ENCODE measurements at places on chromosomes 16 and 17. TPM values are rescaled to one million over a fixed set of nuclear protein-coding genes. Genes with fewer than 3 reads are reported as not detected.

Gene KCNG4
- not detected for polyA plus RNA-seq

Gene TM4SF5
- polyA plus RNA-seq, result not detected

Gene SALL1
- polyA plus RNA-seq, result 0.24 TPM

- DNase-seq, result no peak
These were observed 196.0 kb upstream of the CACNG5 start for GRCh38 chr17:66638707-66639479.

Gene GDPD3
- polyA plus RNA-seq, result 5.9 TPM

DNA sequence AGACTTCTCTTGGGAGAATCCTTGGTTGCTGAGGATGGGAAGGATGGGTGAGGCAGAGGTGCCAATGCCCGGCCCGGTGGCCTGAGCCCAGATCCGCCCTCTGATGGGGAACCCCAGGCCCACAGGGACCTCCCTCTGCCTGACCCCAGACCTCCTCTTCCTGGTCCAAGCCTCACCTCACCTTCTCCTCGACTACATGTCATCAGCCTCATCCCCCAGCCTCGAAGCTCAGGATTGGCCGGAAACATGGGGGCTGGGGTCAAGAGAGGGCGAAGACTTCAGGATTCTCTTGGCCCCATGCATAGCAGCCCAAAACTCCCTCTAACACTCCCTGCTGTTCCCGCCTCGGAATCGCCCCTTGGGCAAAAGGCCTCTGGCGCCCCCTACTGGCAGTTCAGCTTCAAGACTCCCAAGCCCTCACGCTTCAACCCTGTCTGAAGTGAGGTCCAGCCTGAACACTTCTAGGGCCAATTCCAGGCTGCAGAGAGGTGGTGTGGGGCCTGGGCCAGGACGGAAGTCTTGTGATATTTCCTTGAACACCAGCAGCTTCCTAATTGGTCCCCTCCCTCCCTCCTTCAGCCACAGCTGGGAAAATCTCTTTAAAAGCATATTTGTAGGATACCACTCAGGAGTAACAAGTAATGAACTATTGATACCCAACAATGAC, 47.2 kb downstream of the ARHGAP27 start:
- DNase-seq, result peak; percentile 88

DNA sequence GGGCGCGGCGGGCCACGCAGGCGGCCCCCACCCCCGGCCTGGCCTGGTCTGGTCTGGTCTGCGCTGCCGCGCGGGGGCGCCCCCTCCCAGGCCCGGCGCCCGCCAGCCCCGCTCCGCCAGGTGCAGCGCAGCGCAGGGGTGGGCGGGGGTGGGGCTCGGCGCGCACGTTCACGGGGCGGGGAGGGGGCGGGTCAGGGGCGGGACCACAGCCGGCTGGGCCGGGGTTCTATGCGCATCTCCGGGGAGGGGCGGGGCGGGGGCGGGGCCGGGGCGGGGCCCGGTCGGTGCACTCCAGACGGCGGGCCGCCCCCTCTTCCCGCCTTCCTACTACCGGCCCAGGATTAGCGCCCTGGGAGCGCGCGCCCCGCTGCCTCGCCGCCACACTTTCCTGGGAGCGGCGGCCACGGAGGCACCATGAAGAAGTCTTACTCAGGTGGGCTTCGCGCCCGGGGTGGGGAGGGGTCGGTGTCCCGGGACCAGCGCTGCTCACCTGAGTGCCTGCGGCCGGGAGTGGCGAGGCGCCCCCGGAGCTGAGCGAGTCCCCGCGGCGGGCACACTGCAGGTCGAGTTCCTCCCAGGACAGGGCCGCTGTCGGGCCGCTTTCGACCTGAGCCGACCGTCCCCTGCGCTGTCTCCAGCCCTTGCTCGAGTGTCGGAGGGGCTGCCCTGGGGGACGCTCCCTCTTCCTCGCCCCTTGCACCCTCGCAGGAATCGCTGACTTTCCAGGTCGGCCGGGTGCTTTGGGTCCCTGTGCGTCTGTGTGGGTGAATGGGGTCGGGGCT, 140.5 kb downstream of the SEC14L1 start:
- DNase-seq, result no peak

DNA sequence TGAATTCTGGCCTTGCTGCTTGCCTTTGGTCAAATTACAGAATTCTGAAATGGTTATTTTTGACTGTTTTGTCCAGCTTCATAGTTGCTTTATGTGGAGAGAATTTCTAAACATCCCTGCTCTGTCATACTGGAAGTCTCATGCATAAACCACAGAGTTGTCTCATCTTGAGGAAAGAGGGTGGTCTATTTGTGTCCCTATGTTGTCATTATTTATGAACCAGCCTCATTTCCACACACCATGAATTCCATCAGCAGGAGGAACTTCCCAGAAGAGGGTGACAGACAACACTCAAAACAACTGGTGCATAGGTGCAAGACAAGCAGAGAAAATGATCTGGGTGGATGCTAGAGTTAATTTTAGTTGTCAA, 525.8 kb upstream of the GOT2 start:
- no peak for DNase-seq

Gene CRYM
- 0.12 TPM for polyA plus RNA-seq

Gene SOX9
- polyA plus RNA-seq, result 6.8 TPM

Gene SLC16A13
- 0.98 TPM for polyA plus RNA-seq

Gene GNGT2
- polyA plus RNA-seq, result 1.1 TPM

DNA sequence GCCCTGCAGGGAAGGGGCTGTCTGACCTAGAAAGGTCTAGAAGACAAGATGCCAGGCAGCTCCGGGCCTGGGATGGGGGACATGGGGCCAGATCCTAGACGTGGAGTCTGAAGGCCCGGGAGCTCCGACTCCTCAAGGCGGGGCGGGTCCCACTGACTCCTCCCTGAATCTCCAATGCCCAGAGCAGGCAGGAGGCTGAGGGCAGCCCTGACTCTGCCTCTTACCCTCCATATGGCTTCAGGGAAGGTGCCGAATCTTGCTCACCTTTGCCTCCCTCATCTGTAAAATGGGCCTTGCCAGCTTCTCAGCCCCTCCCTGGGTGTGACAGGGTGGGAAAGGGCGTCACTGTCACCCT, 14.8 kb downstream of the VASN start:
- peak; percentile 37 for DNase-seq

DNA sequence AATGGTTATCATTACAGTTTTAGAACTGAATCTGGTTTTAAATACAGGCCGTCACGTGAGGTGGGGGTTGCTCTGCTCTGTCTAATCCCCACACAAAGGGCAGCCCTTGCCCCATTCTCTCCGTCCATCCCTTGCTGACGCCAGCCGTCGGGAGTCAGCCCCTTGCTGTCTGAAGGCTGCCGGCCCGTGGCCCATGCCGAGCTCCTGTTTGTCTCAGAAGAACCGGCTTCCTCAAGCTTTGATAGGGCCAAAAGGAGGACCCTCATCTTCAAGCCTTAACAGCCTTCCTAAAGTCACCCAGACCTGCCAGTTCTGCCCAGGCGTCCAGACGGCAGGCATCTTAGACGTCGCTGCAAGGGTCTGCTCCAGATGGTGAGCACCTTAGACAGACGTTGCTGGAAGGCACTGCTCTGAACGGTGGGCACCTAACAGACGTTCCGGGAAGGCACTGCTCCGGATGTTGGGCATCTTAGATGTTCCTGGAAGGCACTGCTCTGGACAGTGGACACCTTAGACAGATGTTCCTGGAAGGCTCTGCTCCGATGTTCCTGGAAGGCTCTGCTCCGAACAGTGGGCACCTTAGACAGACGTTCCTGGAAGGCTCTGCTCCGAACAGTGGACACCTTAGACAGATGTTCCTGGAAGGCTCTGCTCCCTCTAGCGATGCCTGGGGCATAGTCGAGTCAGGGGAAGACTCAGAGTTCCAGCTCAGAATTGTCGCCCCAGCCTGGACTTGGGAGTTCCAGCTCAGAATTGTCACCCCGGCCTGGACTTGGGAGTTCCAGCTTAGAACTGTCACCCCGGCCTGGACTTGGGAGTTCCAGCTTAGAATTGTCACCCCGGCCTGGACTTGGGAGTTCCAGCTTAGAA, 35.1 kb upstream of the CHMP6 start:
- no peak for DNase-seq

Gene PIRT
- polyA plus RNA-seq, result 0.08 TPM

DNA sequence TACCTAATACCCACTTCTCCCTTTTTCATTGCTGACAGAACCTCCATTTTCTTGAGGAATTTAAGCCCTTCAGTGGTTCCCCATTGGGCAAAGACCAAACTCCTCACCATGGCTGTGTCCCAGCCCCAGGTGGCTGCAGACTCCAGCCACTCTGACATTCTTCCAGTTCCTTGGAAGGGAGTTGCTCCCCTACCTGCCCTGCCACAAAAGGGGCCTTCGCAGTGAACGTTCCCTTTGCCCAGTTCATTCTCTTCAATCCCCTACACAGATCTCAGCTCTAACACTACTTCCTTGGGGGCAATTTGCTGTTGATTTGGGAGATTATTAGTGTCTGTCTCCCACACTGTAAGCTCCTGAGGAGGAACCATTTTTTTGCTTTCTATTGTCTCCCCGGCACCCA, 3.2 kb upstream of the AKTIP start:
- DNase-seq, result no peak

- DNase-seq, result no peak
These were observed 13.0 kb downstream of the CDH13 start for GRCh38 chr16:82639666-82640336.

- DNase-seq, result no peak
These were observed 41.0 kb downstream of the STAT5A start for GRCh38 chr17:42329025-42329976.

- peak; percentile 96 for DNase-seq
These were observed 593 bp upstream of the HEXIM1 start for GRCh38 chr17:45147581-45148182.

- DNase-seq, result no peak
These were observed 6.5 kb downstream of the SPNS2 start for GRCh38 chr17:4505187-4505586.

Gene HOXB4
- polyA plus RNA-seq, result 10.4 TPM

GRCh38 chr16:19389246-19389645, 28.4 kb upstream of the TMC5 start:
- peak; percentile 11 for DNase-seq

- no peak for DNase-seq
These were observed 79.9 kb upstream of the C17orf78 start for GRCh38 chr17:37295888-37296287.

DNA sequence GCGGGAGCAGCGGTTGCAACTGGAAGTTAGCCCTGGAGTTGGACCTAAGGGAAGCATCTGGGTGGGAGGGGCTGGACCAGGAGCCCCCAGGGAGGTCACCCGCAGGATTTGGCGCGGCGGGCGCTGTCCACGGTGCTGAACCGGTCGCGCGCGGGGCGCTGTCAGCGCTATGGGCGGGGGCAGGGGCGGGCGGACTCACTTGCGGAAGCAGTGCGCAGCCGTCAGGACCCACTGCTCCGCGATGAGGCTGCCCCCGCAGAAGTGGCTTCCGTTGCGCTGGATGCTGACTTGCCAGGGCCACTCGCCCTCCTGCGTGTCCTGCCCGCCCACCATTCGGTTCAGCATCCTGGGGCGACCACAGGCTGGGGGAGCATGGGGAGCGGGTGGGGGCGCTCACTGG, 4.5 kb downstream of the PRSS27 start:
- DNase-seq, result peak; percentile 76

DNA sequence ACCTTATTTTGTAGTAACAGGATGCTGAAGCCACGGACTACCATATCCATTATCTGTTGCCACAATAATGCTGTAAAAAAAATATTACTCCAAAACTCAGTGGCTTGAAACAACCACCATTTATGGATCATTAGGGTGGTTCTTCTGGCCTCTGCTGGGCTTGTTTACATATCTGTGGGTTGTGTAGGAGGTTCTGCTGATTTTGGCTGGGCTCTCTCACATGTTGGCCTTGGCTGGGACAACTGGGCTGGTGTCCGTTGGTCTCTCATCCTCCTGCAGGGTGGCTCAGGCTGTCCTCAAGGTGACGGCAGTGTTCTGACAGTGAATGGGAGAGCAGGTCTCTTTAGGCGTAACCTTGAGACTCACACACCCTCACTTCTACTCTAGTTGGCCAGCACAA, 76.0 kb downstream of the GPR139 start:
- no peak for DNase-seq

Gene RAB11FIP3
- polyA plus RNA-seq, result 29.3 TPM

- no peak for DNase-seq
These were observed 94.5 kb upstream of the METRNL start for GRCh38 chr17:82984751-82985427.

Gene TSPOAP1
- 4.6 TPM for polyA plus RNA-seq

DNA sequence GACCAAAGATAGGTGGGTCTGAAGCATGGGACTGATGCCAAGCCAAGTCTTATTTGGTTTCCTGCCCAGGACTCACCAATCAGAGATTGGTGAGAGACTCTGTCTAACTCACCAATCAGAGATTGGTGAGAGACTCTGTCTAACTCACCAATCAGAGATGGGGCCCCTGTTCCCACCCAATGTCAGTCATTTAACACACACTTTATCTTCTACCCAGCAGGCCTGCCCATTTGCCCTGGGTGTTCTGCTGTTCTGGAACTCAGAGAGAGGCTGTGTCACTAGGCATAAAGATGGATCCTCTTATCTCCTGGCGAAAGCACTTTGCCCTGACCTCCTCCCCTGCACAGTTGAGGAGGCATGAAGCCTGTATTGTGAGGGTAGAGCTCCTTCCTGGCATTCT, 5.4 kb upstream of the RHOT1 start:
- no peak for DNase-seq

- no peak for DNase-seq
These were observed 641 bp upstream of the NT5C3B start for GRCh38 chr17:41836550-41837196.

DNA sequence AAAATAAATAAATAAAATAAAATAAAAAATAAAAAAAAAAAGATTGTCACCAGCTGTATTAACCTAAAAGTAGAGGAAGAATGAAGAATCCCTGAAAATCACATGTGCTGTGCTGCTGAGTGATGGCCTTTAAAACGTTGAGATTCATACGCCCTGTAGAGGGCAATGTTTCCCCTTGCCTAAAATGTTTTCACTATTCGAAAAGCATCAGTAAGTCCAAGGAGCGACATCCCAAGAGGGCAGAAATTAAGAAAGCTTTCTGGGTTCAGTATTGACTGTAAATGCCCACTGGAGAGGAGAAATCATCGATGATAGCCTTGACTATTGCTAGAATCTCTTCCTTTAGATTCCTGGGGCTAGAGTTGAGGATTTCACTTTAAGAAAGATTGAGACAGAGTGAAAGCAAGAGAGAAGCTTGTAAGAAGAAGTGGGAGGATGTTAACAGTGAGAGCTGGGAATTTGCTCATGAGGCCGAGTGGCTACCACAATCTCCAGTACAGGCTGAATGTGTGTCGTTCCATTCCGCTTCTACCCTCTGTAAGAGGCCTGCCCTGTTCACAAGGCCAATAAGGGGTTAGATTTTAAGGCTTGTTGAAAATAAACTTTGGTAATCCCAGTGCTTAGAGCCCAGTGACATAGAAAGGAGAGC, 170.8 kb upstream of the FAM20A start:
- DNase-seq, result no peak

- DNase-seq, result no peak
These were observed 92.4 kb downstream of the RGS9 start for GRCh38 chr17:65229621-65229995.

GRCh38 chr16:14056970-14057369, 14.1 kb upstream of the MRTFB start:
- no peak for DNase-seq

Data from muscle of back (tissue), 13 donors.